Stimulated activated CD4-positive, alpha-beta T cell treated with anti-CD3 and anti-CD28 coated beads, TNF-alpha, amount 100 ng/mL, for 4 hours (primary cell): ENCODE measurements at places on chromosomes 6 and 20.

DNA sequence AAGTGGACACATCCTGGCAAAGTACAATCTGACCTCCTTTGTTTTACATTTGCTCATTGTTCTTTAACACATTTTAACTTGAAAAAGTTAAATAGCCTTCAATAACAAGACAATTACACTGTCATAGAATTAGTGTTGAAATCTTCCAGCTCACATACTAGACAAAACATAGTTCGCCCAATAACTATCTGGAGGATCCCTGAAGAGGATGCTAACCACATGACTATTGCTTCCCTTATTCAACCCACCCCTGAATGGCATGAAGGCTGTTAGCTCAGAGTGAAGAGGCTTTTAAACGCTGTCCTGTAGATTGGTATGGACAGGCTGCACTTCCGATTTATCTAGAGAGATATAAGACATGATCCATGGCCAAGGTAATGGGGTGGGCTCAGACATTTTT lies 15.0 kb upstream of the DSE start:
- DNase-seq = no peak

DNA sequence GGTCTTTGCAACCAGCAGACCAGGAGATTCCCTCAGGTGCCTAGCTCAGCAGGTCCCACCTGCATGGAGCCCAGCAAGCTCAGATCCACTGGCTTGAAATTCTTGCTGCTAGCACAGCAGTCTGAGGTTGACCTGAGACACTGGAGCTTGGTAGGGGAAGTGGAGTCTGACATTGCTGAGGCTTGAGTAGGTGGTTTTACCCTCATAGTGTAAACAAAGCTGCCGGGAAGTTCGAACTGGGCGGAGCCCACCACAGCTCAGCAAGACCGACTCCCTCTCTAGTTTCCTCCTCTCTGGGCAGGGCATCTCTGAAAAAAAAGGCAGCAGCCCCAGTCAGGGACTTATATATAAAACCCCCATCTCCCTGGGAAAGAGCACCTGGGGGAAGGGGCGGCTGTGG lies 34.3 kb downstream of the PRSS35 start:
- no peak for DNase-seq

- no peak for DNase-seq
These were observed 2.6 kb downstream of the B4GALT5 start for GRCh38 chr20:49710971-49711666.

GRCh38 chr6:157873735-157874344 lies 50.8 kb downstream of the SNX9 start:
- DNase-seq = peak; percentile 75

DNA sequence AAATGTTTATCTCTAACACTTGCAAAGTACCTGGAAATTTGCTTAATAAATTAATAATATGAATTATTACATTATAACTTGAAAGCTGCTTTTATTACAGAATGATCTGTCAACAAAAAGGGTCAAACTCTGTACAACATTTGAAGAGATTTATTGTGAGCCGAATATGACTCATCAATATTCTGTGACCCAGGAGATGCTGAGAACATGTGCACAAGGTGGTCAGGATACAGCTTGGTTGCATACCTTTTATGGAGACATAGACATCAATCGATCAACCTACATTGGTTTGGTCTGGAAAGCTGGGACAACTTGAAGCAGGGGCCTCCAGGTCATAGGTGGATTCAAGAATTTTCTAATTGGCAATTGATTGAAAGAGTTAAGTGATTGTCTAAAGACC lies 79.0 kb downstream of the RNASET2 start:
- no peak for DNase-seq

DNA sequence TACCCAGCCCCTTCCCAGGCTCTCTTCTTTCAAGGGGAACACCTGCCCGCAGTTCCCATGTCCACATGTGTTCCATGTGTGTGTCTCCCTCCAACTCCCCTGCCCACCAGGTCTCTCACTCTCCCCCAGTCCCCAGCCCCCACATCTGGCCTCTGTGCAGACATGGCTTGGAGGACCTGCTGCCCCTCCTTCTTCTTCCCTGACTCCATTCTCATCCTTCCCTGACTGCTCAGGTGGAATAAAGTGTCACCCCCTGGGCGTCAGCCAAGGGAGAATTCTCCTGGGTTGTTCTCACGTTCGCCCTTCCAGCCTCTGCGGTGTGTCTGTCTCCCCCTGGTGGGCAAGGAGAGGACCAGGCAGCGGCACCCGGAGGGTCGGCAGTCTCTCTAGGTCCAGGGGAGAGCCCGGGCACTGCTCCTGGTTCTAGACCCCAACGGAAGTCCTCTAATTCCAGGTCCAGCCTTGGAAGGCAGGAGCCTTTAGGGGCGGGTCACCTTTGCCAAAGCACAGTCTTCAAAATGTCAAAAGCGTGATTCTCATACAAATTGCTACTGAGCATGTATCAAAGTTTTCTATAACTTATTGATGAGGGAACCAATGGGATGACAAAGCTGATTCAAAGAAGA lies 50.5 kb downstream of the EBF4 start:
- peak; percentile 57 for DNase-seq

DNA sequence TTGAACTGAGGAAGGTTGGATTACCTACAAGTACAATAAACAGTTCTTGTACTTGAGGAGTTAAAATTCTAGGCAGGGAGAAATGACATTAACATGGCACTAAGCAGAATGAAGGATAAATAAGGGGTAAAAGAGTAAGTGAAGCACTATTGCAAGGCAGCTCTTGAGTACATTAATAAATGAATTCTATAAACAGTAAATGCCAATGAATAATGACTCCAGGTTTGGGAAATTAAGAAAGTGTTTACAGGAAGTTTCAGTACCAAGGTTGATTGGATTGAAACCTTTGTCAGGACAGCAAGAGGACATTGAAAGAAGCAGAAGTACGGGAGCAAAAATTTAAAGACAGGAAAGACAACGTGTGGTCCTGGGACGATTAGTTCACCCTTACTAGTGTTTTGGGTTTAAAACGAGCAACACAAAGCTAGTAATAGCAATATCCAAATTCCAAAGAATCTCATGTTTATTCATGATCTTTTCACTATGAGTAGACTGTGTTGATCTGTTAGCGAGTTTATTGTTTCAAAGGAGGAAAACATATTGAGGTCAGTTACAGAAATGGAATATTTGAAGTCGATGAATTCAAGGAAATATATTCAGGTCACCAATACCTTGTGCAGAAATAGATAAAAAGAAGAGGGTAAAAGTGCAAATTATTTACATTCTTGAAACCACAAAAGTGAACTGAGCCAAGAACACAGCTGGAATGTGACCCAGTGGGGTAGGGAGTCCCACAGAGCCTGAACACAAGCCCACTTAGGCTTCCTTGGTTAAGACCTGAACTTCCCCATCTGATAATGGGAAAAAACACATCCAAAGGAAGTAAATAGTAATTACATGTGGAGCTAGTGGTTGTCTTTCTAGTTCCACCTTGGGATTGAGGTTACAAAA lies 80.8 kb downstream of the MKKS start:
- DNase-seq = no peak

GRCh38 chr20:56656632-56657031 lies 27.5 kb downstream of the TFAP2C start:
- DNase-seq = no peak

DNA sequence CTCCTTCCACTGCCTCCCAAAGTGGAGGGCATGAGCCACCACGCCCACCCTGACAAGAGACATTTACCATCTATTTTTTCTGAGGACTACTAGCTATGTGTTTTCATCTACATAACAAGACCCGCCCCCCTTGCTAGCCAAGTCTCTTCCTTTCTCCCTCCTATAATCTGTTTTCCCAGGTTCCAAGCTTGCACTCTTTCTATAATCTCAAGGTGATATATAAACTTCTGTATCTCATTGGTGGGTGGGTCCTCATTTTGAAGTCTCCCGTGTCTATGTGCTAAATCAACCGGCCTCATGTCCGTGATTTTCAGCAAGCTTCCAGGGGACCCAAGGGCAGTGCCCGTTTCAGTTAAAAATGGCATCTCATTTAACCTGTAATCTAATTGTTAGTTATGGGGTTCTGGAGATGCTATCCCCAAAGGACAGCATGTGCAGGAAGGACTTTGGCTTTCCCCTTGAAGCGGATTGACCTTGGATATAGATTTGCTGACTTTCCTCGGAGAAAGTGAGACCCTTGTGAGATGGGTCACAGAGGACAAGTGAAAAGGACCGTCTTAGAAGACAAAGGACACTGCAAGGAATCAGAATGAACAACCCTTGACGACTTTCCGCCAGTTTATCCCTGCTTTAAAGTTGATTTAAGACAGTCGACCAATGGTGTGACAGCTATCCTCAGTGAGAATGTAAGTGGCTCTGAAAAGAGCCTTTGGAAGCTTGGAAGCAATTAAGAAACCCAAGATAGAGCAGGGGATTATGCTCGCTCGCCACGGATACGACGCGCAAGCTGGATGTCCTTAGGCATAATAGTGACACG lies 22.4 kb downstream of the OR2B2 start:
- no peak for DNase-seq

GRCh38 chr6:46473881-46474280 lies 17.4 kb downstream of the RCAN2 start:
- no peak for DNase-seq

DNA sequence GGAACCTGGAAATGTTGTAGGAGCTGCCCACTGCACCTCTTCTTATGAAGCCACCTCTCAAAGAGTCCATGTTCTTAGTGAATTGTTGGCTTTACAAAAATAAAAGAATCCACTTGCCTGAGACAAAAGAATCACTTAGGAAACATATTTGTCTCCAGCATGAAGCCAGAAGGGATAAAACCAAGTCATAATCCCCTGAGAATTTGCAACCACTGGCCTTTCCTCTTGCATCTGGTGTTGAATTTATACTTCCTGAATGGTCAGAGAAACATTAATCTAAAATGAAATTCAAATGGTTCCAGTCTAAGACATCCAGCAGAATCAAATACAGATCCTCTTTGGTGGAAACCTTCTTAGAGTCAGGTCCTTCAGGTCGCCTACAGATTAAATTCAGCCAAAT lies 192.5 kb upstream of the ECI2 start:
- DNase-seq = no peak

- DNase-seq = no peak
These were observed 150.2 kb downstream of the PRL start for GRCh38 chr6:22146678-22146930.

DNA sequence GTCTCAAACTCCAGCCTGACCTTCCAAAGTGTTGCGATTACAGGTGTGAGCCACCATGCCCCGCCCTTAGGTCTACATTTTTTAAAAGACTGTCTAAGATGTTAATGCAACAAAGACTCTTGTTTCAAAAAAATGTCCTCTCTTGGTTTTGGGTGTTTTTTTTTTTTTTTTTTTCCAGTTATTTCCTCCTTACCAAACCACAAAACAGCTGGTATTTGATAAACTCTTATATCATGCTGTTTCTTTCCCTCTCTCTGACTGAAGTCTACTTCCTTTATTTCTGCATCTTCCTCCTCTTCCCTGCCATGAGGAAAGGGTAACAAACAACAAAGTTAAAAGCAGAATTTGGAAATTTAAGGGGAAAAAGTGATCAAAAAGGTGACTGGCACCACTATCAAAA lies 21.2 kb downstream of the STK38 start:
- DNase-seq = no peak

DNA sequence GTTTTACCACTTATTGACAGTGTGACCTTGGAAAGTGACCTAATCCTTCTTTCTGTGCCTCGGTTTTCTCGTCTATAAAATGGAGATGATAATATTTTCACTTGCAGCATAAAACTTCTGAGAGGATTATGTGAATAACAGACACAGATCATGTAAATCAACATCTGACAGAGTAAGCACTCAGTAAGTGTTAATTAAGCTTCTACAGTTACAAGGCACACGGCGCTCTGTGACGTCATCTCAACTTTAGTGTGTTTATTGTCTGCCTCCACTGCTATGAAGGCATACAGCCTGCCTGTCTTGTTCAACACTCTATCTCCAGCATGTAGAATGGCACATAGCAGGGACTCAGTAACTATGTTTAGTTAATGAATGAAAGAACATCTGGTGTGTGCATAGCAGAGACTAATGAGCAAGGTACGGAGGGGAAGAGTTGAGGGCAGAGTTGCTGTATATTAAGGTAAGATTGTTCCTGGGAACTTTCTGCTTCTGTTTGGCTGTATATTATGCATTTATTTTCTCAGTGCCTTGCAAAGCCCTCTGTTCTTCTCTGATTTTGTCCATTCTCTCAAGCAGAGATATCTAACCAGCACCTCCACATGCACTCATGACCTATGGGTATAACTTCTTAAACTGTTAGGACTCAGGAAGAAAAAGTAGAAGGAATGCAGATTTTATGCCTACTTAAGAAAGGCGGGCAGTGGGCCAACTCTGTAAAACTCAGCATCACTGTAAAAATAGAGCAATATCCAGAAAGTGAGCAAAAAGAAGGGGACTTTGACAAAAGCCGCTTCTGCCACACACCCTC lies 66.4 kb upstream of the STMND1 start:
- DNase-seq = no peak

DNA sequence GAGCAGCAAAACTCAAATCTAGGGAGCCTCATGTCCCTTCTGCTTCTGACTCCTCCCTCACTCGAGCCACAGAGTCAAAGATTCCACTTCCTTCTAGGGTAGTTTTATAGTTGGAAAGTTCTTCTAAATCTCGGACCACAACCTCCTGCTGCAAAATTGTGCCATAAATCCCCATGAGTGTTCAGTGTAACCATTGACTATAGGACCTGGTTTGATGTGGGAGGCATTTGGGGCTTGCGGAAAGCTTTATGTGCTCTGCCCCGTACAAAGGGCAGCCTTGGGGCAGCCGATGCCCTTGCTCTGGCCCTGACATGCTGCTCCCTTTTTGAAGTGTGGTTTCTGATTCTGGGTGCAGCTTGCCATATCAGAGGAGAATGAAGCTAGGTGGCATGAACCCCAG lies 43.6 kb upstream of the IER3 start:
- DNase-seq = no peak

DNA sequence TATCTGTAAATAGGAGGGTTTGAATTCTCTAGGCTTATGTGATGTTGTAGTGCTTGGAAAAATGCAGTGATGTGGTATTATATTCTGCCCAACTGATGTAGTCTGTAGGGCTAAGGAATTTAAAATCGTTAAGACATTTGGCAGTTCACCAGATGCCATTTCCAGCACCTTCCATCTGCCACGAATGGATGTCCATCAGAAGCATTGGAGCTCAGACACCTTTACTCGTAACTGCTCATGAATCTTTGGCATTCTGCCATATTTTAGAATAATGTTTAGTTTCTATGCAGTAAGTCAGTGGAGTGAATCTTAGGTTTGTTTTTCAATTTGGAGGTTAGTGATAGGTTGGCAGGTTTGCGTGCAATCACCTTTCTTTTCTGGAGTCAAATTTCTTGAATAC lies 2.4 kb upstream of the SYTL3 start:
- DNase-seq = no peak

DNA sequence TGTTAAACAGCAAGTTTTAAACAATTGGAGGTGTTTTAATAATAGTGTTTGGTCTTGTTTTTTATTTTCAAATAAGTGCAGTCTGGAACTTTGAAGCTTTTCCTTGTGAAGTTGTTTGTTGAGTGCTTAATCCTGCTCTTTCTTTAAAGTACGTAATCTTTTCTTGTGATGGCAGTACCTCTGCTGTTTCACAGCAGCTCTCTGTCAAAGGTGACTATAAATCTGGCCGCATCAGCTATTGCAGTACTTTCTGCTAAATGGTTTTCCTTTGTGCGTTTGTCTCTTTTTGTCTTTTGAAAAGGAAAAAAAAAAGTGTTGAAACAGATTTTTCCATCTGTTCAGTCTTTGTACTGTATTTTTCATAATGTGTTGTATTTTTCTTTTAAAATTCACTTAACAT lies 12.7 kb downstream of the STXBP5 start:
- no peak for DNase-seq

GRCh38 chr6:150195996-150196417 lies 53.2 kb downstream of the PPP1R14C start:
- no peak for DNase-seq
